ENCODE measurements at places on chromosomes 13 and 19.

DNA sequence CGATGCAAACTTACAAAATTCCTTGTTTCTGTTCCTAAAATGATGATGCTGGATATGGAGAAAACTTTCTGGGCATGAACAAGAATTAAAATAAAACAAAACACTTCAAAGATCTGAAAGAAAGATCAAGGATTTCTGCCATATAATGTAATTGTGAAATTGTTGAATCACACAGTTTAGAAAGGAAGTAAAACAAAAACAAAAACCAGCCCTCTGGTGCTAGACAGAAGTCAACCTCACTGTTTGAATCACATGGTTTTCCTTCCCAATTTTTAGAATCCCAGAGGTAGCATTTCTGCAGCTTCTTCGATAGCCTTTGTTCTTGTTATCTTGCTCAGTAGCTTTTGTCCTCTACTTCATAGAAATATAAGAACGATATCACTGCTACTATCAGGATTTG is 118.2 kb upstream of the ARGLU1 start:
- H3K27ac ChIP-seq = no peak overlapping the region
- DNase-seq = no peak
- H3K4me1 ChIP-seq = no peaks in the 10 kb centered on the region
- no peak overlapping the region for H3K4me3 ChIP-seq
- H3K36me3 ChIP-seq = no peaks in the 10 kb centered on the region

DNA sequence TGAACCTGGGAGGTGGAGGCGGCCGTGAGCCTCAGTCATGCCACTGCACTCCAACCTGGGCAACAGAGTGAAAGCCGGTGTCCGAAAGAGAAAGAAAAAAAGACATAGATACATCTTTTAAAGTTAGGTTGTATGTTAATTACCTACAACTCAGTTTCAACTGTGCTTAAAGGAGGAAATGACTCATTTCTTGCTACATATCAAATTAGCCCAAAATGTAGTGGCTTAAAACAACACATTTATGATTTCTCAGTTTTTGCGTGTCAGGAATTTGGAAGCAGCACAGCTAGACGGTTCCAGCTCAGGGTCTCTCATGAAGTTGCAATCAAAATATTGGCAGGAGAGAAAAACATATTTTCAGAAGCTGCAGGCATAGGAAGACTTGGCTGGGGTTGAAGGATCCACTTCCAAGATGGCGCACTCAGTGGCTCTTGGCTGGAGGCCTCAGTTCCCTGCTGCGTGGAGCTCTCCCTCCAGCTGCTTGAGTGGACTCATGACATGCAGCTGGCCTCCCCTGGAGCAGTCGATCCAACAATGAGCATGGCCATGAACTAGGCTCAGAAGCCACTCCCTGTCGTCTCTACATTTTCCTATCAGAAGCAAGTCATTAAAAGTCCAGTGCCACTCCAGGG is 7.1 kb downstream of the LDLR start:
- DNase-seq = peak; percentile 85
- peaks cover 75% of the 10 kb centered on the region for H3K36me3 ChIP-seq
- no peaks in the 10 kb centered on the region for H3K27me3 ChIP-seq
- H3K27ac ChIP-seq = peak overlapping the region; percentile 99

DNA sequence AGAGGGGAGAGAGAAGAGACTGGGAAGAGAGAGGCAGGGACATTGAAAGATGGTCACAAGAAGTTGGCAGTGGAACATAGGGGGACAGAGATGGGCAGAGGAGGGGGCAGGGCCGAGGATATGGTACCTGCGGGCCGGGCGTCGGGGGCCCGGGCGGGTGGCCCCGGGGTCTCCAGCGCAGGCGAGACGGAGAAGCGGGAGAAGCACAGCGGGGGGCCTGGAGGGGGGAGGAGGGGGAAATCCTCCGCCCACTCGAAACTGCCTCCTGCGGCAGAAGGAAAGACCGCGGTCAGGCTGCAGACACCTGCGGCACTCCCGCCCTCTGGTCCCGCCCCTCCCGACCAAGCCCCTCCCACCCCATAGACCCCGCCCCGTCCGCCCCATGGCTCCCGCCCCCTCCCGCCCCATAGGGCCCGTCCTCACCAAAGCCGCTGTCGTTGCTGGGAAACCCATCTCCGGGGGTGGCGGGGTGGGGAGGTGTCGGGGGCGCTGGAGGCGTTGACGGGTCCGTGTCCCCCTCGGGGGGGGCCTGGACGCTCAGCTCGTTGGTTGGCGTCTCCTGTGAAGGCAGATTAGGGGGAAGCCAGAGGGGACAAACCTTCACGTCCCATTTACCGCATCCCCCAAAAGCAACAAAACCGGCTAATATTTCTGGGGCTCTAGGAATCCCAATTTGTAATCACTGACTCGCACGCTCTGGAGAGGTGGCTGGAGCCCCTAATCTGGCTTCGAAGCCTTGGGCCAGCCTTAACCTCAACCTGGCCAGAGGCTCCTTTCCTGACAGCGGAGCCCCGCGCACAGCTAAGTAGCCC is 20.4 kb downstream of the LMTK3 start:
- no peaks in the 10 kb centered on the region for H3K27me3 ChIP-seq
- no peak overlapping the region for H3K27ac ChIP-seq
- no peaks in the 10 kb centered on the region for H3K36me3 ChIP-seq
- DNase-seq = no peak
- no peak overlapping the region for H3K4me3 ChIP-seq
- H3K4me1 ChIP-seq = no peaks in the 10 kb centered on the region

DNA sequence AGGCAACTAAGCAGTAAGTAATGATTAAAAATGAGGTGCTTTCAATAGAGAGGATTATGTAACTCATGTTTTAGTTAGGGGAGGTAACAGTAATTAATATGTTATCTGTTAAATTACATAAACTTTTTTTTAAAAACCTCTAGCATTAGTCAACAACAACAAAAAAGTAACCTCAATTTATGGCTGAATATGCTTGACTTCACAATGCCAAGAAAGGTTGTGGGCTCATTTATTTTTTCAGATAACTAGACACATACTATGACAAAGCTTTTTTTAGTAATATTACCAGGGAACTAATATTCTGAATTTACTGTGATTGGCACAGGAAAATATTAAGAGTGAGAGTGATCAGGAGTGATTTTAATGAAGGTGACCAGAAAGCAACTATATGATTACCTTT is 54.9 kb downstream of the KCNRG start:
- no peak overlapping the region for H3K4me3 ChIP-seq
- peaks cover 31% of the 10 kb centered on the region for H3K36me3 ChIP-seq
- no peaks in the 10 kb centered on the region for H3K27me3 ChIP-seq
- DNase-seq = no peak

- DNase-seq = peak; percentile 93
- peak within 1 kb of the TSS; percentile 56 for H3K4me3 ChIP-seq
- H3K4me1 ChIP-seq = no peaks in the 10 kb centered on the region
- peak within 1 kb of the TSS; percentile 92 for H3K27ac ChIP-seq
- peaks cover 2% of the 10 kb centered on the region for H3K36me3 ChIP-seq
Observed at GRCh38 chr19:52369559-52370340, at the start of gene ZNF880. ZNF880 (plus strand) TSS chr19:52369923; CDS start chr19:52369966, 43 bp downstream.

DNA sequence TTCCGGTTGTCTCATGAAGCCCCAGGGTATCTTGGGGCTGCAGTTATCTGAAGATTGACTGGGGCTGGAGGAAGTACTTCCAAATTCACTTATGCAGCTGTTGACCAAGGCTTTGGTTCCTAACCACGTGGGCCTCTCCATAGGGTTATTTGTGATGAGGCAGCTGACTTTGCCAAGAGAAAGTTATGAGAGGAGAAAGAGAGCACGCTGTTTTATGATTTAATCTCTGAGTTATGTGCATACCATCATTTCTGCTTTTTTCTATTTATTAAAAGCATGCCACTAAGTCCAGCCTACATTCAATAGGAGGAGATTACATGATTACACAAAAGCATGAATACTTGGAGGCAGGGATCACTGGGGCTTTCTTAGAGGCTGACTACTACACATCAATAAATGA is 215.5 kb downstream of the NHLRC3 start:
- no peak overlapping the region for H3K27ac ChIP-seq
- DNase-seq = no peak
- no peaks in the 10 kb centered on the region for H3K36me3 ChIP-seq
- H3K27me3 ChIP-seq = no peaks in the 10 kb centered on the region
- no peaks in the 10 kb centered on the region for H3K4me1 ChIP-seq
- no peak overlapping the region for H3K4me3 ChIP-seq

DNA sequence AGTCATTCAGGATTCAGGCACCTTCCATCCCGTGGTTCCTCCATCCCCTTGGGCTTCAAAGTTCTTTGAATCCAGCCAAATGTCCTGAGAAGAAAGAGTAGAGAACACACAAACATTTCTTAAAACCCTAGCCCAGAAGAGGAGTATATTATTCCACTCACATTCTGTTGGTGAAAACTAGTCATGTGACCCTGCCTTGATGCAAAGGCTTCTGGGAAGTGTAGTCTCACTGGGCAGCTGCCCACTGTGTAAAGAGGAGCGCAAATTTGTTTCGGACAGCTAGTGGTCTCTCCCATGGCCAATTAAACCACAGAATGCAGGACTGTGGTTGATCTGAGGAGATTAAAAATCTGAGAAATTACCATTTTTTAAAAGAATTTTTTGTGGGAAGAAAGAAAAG is 304.4 kb downstream of the SUCLA2 start:
- no peak overlapping the region for H3K27ac ChIP-seq
- H3K36me3 ChIP-seq = no peaks in the 10 kb centered on the region
- H3K4me3 ChIP-seq = no peak overlapping the region
- no peaks in the 10 kb centered on the region for H3K4me1 ChIP-seq

- H3K4me3 ChIP-seq = no peak overlapping the region
- no peak overlapping the region for H3K27ac ChIP-seq
- no peaks in the 10 kb centered on the region for H3K36me3 ChIP-seq
- peaks cover 3% of the 10 kb centered on the region for H3K4me1 ChIP-seq
- H3K27me3 ChIP-seq = no peaks in the 10 kb centered on the region
Observed at GRCh38 chr19:3753631-3754410, 7.7 kb downstream of the APBA3 start.

DNA sequence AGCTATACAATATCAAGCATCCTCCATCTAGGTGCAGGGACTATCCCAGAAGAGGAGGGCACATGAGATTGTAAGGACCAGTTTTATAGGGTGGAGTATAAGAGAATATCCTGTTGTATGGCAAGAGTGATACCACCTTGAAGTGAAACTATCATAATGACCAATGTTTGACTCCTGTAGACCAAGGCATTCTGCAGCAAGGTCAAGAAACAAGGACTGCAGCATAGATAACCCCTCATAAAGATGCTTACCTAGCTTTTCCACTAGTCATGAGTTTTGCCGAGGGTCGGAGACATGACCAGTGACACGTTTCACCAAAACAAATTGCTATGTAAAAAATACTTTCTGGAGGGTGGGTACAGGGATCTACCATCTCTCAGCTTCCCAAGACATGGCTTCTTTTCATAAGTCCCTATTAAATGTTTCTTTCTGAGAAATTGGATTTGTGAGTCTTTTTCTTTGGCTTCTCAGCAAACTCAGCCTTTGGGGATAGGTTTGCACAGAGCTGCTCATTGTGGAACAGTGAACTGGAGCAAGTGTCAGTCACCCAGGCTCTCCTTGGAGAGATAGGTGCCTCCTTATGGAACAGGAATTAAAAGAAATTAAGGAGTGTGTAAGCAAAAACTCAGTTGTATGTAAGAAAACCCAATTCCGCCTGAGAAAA is 28.2 kb upstream of the CYSLTR2 start:
- no peak for DNase-seq
- H3K27ac ChIP-seq = no peak overlapping the region
- H3K4me3 ChIP-seq = no peak overlapping the region
- H3K36me3 ChIP-seq = no peaks in the 10 kb centered on the region
- no peaks in the 10 kb centered on the region for H3K4me1 ChIP-seq
- no peaks in the 10 kb centered on the region for H3K27me3 ChIP-seq

GRCh38 chr19:27745978-27746542 is 1466.9 kb downstream of the UQCRFS1 start:
- peaks cover 5% of the 10 kb centered on the region for H3K36me3 ChIP-seq
- H3K27me3 ChIP-seq = no peaks in the 10 kb centered on the region
- H3K4me1 ChIP-seq = peaks cover 3% of the 10 kb centered on the region
- no peak for DNase-seq
- H3K27ac ChIP-seq = no peak overlapping the region

GRCh38 chr13:75790198-75790970 is 154.3 kb downstream of the LMO7 start:
- no peaks in the 10 kb centered on the region for H3K36me3 ChIP-seq
- H3K27ac ChIP-seq = no peak overlapping the region
- no peak overlapping the region for H3K4me3 ChIP-seq
- peaks cover 22% of the 10 kb centered on the region for H3K4me1 ChIP-seq

DNA sequence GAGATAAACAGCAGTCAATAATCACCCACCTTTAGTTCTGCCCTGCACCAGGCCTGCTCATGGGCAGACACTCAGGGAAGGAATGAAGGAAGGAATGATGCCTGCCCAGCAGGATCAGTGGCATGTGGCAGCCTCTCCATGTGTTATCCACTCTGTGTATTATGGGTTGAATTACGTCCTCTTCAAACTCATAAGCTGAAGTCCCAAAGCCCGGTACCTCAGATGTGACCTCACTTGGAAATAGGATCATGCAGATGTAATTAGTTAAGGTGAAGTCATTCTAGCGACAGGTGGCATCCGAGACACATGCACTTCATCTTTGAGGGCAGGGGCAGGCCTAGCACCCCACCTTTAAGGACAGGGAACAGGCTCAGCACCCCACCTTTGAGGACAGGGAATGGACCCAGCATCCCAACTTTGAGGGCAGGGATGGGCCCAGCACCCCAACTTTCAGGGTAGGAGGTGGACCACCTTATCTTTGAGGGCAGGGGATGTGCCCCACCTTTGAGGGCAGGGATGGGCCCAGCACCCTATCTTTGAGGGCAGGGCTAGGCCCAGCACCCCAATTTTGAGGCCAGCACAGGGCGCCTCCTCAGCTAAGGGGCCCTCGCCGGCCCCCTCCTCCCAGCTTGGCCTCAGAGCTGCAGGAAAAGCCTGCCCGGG is 127.6 kb downstream of the URI1 start:
- no peak overlapping the region for H3K4me3 ChIP-seq
- DNase-seq = no peak
- no peak overlapping the region for H3K27ac ChIP-seq
- no peaks in the 10 kb centered on the region for H3K4me1 ChIP-seq
- no peaks in the 10 kb centered on the region for H3K36me3 ChIP-seq
- no peaks in the 10 kb centered on the region for H3K27me3 ChIP-seq

- H3K4me3 ChIP-seq = peak overlapping the region; percentile 98
- H3K36me3 ChIP-seq = peaks cover 38% of the 10 kb centered on the region
- no peaks in the 10 kb centered on the region for H3K27me3 ChIP-seq
- no peak for DNase-seq
Observed at GRCh38 chr19:2235381-2236063, 607 bp downstream of the PLEKHJ1 start.

- H3K4me1 ChIP-seq = no peaks in the 10 kb centered on the region
- peaks cover 41% of the 10 kb centered on the region for H3K27me3 ChIP-seq
- H3K27ac ChIP-seq = no peak overlapping the region
- DNase-seq = no peak
Observed at GRCh38 chr19:50843701-50844221, 10.4 kb upstream of the KLK15 start.

Data from left lung (tissue), 14 donors.